ENCODE measurements at places on chromosomes 12 and 14.

GRCh38 chr12:108240928-108241327, 98.2 kb downstream of the CMKLR1 start:
- DNase-seq, result no peak

DNA sequence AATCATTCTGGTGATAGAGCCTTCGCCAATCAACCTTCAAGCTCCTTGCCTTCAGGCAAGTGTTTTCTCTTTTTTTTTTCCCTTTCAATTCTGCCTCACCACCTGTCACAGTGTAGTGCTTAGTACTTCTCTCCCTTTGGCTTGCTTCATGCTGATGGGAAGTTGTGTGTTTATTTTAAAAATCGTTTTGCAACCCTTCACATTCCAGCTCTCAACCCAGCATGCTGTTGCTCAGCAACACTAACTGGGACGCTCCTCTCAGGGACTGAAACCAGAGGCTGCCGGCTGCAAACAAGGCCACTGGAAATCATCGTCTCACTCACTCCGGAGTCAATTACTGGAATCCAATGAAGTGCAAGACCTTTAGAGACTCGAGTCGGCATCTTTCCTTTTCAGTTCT, 342.7 kb downstream of the PRKD1 start:
- no peak for DNase-seq

DNA sequence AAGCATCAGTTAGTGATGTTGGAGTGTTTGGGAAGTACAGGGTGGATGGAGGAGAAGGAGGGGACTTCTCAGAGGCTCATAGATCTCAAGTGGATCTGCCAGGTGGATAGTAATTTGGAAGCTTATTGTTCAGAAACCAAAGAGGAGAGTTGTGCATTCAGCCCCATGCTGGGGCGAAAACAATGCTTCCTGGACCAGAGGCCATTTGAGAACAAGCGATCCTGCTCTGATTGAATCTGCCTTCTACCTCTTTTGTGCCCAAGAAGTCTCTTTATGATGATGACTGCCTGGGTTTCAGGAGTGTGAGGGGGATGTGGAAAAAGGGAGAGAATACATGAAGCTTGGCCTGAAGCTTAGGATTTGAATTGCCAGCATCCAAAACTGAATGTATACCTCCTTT, 110.8 kb upstream of the SRRM4 start:
- DNase-seq, result no peak

- DNase-seq, result no peak
Measured at GRCh38 chr14:94918896-94919295, 149.0 kb upstream of the GSC start.

GRCh38 chr14:68854421-68854820, 61.6 kb upstream of the ZFP36L1 start:
- DNase-seq, result no peak

DNA sequence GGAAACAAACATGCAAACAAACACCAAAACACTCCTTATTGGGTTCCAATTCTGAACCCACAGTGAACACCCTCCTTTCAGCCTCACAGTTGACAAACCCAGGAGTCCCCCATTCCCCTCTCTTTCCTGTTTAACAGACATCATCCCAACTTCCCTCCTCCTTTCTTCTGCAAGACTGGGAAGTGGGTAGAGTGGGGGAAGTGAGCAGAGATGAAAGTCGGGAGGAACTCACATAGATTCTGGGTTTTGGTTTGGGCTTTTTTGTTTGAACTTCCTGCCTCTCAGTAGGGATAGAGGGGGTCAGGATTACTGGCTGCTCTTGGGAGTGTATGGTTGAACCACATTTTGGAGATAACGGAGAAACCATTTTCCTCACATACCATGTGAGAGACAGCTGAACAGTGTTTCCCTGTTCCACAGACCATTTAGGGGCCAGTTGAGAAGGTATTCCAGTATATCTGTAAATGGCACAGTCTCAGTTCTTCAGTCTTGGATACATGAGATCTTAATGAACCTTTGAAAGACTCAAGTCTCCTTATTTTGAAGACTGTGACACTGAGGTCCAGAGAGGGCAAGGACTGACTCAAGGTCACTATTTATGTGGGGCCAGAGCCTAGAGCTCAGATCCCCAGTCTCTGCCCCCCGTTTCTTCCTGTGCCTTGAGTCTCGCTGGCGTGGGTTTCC, 3.9 kb upstream of the GPR84 start:
- no peak for DNase-seq

DNA sequence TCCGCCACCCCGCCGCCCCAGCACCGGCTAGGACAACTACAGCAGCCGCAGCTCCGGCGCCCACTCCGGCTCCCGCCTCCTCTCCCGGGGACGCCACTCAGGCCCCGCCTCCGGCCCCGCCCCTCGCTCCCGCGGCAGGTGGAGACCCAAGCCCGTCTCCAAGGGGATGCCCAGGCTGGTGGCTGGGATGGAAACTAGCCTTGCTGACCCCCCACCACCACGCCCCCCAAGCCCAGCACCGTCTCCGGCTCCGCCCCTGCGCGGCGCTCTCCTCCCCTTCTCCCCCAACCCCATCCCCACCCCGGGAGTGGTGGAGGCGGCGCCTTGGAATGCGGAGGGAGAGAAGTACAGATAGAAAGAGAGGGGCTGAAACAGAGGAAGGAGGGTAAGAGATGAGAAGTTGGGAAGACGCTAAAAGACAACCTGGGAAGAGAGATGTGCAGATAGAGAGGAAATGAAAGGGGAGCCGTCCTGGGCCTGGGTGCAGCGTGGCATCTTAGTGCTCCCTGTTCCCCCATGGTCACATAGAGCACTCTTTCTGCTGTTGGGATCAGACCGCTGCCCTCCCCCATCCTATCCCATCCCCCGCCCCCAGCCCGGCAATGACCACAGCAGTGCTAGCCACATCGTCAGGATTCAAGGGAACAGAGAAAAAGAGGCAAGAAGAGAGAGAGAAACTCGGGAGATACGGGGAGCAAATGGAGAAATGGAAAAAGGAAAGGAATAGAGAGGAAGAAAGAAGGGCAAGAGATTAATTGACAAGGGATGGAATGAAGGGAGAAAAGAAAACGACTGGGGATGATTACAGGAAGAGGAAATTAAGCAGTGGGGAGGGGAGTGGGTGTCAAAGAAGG, at the start of gene ITGA7:
TSS of gene ITGA7 (minus strand) at position 64 of the 854 bp plus-strand sequence. CDS start 222 bp downstream, outside the sequence.
- peak; percentile 50 for DNase-seq

- no peak for DNase-seq
Measured at GRCh38 chr12:51247523-51248206, 9.0 kb downstream of the DAZAP2 start.

DNA sequence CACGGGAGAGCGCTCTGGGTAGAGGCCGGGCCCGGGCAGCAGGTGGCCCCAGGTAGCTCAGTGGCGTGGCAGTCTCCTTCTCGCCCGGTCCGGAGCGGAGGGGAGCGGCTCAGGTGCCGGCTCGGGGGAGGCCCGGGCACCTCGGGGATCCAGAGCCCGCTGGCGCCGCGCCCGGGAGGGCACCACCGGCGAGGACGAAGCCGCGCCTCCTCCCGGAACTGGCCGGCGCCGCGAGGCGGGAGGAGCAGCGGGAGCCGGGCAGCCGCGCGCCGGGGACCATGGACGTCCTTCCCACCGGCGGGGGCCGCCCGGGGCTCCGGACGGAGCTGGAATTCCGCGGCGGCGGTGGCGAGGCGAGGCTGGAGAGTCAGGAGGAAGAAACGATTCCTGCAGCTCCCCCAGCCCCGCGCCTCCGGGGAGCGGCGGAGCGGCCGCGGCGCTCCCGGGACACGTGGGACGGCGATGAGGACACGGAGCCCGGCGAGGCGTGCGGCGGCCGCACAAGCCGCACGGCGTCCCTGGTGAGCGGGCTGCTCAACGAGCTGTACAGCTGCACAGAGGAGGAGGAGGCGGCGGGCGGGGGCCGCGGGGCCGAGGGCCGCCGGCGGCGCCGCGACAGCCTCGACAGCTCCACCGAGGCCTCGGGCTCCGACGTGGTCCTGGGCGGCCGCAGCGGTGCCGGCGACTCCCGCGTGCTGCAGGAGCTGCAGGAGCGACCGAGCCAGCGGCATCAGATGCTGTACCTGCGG, 21.5 kb upstream of the GNS start:
- DNase-seq, result no peak

- DNase-seq, result no peak
Measured at GRCh38 chr12:52389313-52390207, 4.1 kb upstream of the KRT84 start.

DNA sequence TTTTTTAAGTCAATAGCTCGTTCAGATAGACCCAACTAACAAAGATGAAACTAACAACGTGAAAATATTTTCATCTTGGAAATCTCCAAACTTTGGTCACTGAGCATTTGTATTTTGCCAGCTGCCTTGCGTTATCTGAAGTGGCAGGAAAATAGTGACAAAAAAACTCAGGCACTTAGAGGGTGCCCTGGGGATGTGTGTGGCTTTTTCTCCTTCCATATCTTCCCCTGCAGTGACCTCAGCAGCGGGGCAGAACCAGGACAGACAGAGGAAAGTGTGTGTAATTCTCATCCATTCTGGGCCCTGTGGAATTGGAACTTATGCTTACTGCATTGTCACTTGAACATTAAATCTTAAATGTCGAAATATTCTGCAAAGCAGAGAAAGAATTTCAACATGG, 152.0 kb downstream of the BCAT1 start:
- no peak for DNase-seq
